Memory B cell (primary cell): ENCODE measurements at places on chromosomes 1 and 21.

GRCh38 chr1:89545264-89546038 lies 20.8 kb downstream of the LRRC8B start:
- no peak for DNase-seq

- no peak for DNase-seq
Observed at GRCh38 chr1:185015631-185016030, 29.7 kb upstream of the RNF2 start.

- DNase-seq = no peak
Observed at GRCh38 chr1:238257018-238257621, 366.4 kb upstream of the ZP4 start.

- DNase-seq = no peak
Observed at GRCh38 chr1:14605945-14606344, 7.5 kb downstream of the KAZN start.

DNA sequence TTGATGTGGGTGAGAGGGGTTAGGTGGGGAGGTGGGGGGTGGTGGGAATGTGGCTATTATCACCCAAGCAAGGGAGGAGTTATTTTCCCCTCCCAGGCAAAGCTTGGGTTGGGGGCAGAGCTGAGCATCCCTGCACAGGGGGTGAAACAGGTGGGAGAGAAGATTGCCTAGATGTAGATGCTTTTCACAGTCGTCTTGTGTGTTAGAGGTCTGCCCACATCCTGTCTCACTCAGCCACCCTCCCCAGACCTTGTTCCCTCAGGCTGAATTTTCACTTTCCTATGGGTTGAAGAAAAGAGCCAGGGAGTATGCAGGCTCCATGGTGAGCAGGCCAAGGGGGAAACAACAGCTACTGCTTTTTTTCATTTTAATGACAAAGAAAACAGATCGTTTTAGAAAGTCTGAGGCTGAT lies 223.5 kb downstream of the KIF26B start:
- no peak for DNase-seq
